ENCODE measurements at places on chromosomes 1 and 21.

DNA sequence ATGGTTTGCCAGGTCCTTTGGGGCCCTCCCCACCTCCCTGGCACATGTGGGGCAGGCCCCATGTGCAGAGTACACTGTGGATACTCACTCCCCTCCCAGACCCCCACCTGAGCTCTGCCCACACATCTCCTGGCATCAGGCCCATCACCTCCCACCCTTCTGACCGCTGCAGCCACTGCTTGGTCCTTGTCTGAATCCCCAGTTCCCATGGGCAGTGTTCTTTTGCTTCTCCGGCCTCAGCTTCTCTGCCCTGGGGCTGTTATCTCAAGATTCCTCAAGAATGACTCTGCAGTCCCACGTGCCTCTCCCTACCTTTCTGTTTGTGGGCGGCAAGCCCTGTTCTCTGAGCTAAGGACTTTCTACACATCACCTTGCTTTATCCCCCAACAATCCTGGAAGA, 187.7 kb upstream of the EDN2 start:
- no peak for DNase-seq
- no peaks in the 10 kb centered on the region for H3K27me3 ChIP-seq
- H3K36me3 ChIP-seq, result no peaks in the 10 kb centered on the region
- H3K27ac ChIP-seq, result peak overlapping the region; percentile 17

DNA sequence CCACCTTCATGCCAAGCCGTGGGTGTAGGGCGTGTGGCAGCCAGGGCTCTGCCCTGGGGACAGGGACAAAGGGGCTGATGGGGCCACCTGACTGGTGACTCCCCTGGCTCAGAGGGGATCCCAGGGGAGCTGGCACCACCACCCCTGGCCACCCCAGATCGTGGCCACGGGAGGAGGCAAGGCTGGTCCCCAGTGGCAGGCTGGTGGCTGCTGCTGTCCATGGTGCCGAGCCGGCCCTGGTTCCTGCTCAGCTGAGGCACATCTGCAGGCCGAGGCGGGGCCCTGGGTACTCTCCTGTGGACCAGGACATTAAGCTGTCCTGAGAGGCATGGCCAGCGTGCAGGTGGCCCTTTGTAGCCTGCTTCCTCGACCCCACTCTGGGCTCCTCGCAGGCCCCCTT, 6.5 kb downstream of the PLCH2 start:
- H3K4me3 ChIP-seq, result no peak overlapping the region
- H3K36me3 ChIP-seq, result peaks cover 36% of the 10 kb centered on the region
- H3K4me1 ChIP-seq, result peaks cover 21% of the 10 kb centered on the region
- DNase-seq, result no peak

- no peaks in the 10 kb centered on the region for H3K36me3 ChIP-seq
- peaks cover 15% of the 10 kb centered on the region for H3K4me1 ChIP-seq
- DNase-seq, result no peak
- H3K4me3 ChIP-seq, result no peak overlapping the region
- no peaks in the 10 kb centered on the region for H3K27me3 ChIP-seq
- no peak overlapping the region for H3K27ac ChIP-seq
These were observed 522 bp downstream of the TEX35 start for GRCh38 chr1:178513278-178513983.

DNA sequence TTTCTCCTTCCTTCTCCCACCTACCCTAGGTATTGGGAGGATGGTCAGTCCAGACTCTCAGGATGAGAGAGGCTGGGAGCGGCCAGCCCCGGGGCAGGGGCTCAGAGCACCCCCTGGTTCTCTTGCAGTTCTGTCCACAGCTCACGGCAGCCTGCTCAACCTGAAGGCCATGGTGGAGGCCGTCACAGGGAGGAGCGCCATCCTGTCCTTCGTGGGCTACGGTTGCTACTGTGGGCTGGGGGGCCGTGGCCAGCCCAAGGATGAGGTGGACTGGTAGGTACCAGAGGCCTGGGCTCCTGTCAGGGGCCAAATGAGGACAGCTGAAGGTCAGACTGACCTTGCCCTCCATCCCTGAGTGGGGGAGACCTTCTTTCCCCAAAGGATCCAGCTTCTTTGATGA, 4.2 kb downstream of the PLA2G2F start:
- H3K4me1 ChIP-seq, result no peaks in the 10 kb centered on the region
- H3K4me3 ChIP-seq, result no peak overlapping the region
- no peaks in the 10 kb centered on the region for H3K36me3 ChIP-seq
- no peak overlapping the region for H3K27ac ChIP-seq
- no peak for DNase-seq
- H3K27me3 ChIP-seq, result no peaks in the 10 kb centered on the region

GRCh38 chr1:45643978-45644377, 20.1 kb upstream of the CCDC17 start:
- no peak overlapping the region for H3K4me3 ChIP-seq
- no peaks in the 10 kb centered on the region for H3K27me3 ChIP-seq
- H3K36me3 ChIP-seq, result peaks cover 89% of the 10 kb centered on the region
- peaks cover 24% of the 10 kb centered on the region for H3K4me1 ChIP-seq

GRCh38 chr1:15465674-15466073, 9.1 kb downstream of the CELA2A start:
- DNase-seq, result no peak
- H3K4me1 ChIP-seq, result no peaks in the 10 kb centered on the region
- no peak overlapping the region for H3K27ac ChIP-seq
- no peaks in the 10 kb centered on the region for H3K27me3 ChIP-seq

- H3K27me3 ChIP-seq, result no peaks in the 10 kb centered on the region
- H3K36me3 ChIP-seq, result no peaks in the 10 kb centered on the region
- no peak overlapping the region for H3K27ac ChIP-seq
- H3K4me3 ChIP-seq, result no peak overlapping the region
- no peak for DNase-seq
These were observed 402.1 kb downstream of the SETD4 start for GRCh38 chr21:35658242-35658641.

- no peaks in the 10 kb centered on the region for H3K4me1 ChIP-seq
- H3K27me3 ChIP-seq, result no peaks in the 10 kb centered on the region
- H3K4me3 ChIP-seq, result no peak overlapping the region
- no peaks in the 10 kb centered on the region for H3K36me3 ChIP-seq
- H3K27ac ChIP-seq, result no peak overlapping the region
- no peak for DNase-seq
These were observed 186.0 kb downstream of the SLC35F3 start for GRCh38 chr1:234090212-234091064.

- no peak overlapping the region for H3K27ac ChIP-seq
- no peaks in the 10 kb centered on the region for H3K36me3 ChIP-seq
- no peak overlapping the region for H3K4me3 ChIP-seq
These were observed 107.7 kb downstream of the AJAP1 start for GRCh38 chr1:4762146-4762545.

DNA sequence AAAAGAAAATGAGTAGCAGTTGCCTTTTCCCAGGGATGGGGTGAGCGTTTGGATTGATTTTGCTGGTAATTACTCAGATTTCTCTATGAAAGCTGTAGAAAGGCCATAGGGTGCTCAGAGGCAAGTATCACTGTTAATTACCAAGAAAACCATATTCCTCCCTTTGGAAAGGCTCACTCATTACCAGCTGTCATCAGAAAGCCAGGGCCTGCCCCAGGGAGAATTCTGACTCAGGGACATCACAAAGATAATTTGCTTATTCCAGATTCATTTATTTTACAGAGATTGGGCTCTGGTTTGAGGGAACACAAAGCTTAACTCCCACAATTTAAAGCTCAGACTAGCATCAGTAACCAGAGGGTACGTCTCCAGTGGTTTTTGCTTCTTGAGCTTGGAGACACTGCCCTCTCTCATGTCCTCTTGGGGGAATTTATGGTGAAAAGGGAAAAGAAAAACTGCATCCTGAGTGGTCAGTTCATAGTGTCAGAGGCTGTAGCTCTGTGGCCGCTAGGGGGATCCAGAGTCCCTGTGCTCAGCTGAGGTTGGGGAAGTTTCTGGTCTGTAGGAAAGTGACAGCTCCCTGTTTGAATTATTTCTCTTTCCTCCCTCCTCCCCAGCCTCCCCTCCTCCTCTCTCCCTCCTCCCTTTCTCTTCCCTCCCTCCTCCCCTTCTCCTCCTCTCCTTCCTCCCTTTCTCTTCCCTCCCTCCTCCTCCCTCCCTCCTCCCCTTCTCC, 204.3 kb downstream of the KCNJ6 start:
- H3K27ac ChIP-seq, result no peak overlapping the region
- peaks cover 5% of the 10 kb centered on the region for H3K27me3 ChIP-seq
- H3K36me3 ChIP-seq, result no peaks in the 10 kb centered on the region
- no peaks in the 10 kb centered on the region for H3K4me1 ChIP-seq
- no peak for DNase-seq

DNA sequence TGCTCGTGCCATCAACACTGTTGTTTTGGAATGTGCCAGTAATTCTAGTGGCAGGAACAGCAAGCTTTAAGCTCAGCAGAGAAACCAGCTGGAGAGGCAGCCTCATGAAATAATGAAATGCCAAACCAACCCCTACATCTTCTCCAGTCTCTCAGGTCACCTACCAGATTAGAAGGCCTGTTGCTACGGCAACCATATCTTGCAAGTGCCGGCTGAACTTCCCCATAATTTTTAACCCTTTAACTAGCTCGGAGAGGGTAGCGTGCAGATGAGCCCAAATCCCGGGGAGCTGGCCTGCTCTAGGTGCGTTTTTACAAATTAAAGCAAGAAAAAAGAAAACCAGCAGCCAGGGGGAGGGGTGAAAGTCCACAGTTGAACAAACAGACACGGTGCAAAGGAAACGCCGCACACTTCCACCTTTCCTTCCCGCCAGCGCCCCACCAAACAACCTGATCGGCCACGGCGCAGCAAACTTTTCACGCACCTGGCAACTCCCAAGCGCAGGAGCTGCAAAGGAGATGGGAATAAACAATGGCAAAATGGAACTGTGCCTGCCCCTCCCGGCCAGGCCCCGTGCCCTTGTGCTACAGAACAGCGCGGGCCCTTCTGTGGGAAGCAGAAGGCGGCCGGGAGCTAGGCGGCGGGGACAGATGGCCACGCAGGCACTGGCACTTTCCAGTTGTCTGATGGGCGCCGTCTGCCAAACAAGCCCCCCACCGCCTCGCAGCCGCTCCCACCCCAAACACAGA, 50.1 kb downstream of the SSBP3 start:
- peak overlapping the region; percentile 24 for H3K4me3 ChIP-seq
- no peak overlapping the region for H3K27ac ChIP-seq
- DNase-seq, result no peak
- H3K36me3 ChIP-seq, result no peaks in the 10 kb centered on the region
- peaks cover 82% of the 10 kb centered on the region for H3K4me1 ChIP-seq
- H3K27me3 ChIP-seq, result no peaks in the 10 kb centered on the region

- no peak for DNase-seq
- H3K4me1 ChIP-seq, result no peaks in the 10 kb centered on the region
- H3K27ac ChIP-seq, result no peak overlapping the region
- no peaks in the 10 kb centered on the region for H3K27me3 ChIP-seq
- H3K36me3 ChIP-seq, result no peaks in the 10 kb centered on the region
These were observed 625.3 kb downstream of the KIF26B start for GRCh38 chr1:245779797-245780755.

- no peaks in the 10 kb centered on the region for H3K27me3 ChIP-seq
- peak overlapping the region; percentile 88 for H3K27ac ChIP-seq
- peaks cover 55% of the 10 kb centered on the region for H3K4me1 ChIP-seq
- H3K36me3 ChIP-seq, result peaks cover 10% of the 10 kb centered on the region
These were observed 7.0 kb downstream of the HSPG2 start for GRCh38 chr1:21930080-21930571.

GRCh38 chr1:37150986-37151385, 116.7 kb upstream of the GRIK3 start:
- H3K36me3 ChIP-seq, result no peaks in the 10 kb centered on the region
- no peaks in the 10 kb centered on the region for H3K4me1 ChIP-seq
- no peak for DNase-seq
- H3K27ac ChIP-seq, result no peak overlapping the region
- no peak overlapping the region for H3K4me3 ChIP-seq

GRCh38 chr1:15154480-15155036, 1.0 kb downstream of the TMEM51 start:
- no peaks in the 10 kb centered on the region for H3K27me3 ChIP-seq
- H3K27ac ChIP-seq, result peak overlapping the region; percentile 93
- H3K4me1 ChIP-seq, result peaks cover 78% of the 10 kb centered on the region
- peak overlapping the region; percentile 85 for H3K4me3 ChIP-seq

- H3K4me3 ChIP-seq, result no peak overlapping the region
- DNase-seq, result no peak
- H3K4me1 ChIP-seq, result no peaks in the 10 kb centered on the region
These were observed 422.5 kb downstream of the NEGR1 start for GRCh38 chr1:71859806-71860205.

DNA sequence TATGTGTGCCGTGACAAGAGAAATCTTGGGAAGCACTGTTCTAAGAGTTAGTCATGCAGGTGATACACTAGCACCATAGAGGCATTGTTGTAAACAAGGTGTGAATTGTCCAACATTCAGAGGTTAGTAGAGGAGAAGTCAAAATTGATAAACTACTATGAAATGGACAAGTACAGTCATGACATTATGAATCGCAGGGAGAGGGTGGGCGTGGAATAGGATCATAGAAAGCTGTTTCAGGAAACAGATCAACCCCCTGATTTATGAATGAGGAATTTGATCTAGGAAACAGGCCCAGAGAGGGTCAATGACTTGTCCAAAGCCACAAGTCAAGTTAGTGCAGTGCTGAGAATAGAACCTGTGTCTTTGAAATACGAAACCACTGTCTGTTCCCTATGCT, 58.5 kb upstream of the LAX1 start:
- H3K27me3 ChIP-seq, result no peaks in the 10 kb centered on the region
- DNase-seq, result no peak
- no peak overlapping the region for H3K4me3 ChIP-seq
- H3K27ac ChIP-seq, result no peak overlapping the region
- H3K36me3 ChIP-seq, result peaks cover 42% of the 10 kb centered on the region

GRCh38 chr1:37469386-37469785, 5.0 kb upstream of the ZC3H12A start:
- H3K36me3 ChIP-seq, result no peaks in the 10 kb centered on the region
- no peaks in the 10 kb centered on the region for H3K27me3 ChIP-seq
- DNase-seq, result no peak
- no peak overlapping the region for H3K27ac ChIP-seq

DNA sequence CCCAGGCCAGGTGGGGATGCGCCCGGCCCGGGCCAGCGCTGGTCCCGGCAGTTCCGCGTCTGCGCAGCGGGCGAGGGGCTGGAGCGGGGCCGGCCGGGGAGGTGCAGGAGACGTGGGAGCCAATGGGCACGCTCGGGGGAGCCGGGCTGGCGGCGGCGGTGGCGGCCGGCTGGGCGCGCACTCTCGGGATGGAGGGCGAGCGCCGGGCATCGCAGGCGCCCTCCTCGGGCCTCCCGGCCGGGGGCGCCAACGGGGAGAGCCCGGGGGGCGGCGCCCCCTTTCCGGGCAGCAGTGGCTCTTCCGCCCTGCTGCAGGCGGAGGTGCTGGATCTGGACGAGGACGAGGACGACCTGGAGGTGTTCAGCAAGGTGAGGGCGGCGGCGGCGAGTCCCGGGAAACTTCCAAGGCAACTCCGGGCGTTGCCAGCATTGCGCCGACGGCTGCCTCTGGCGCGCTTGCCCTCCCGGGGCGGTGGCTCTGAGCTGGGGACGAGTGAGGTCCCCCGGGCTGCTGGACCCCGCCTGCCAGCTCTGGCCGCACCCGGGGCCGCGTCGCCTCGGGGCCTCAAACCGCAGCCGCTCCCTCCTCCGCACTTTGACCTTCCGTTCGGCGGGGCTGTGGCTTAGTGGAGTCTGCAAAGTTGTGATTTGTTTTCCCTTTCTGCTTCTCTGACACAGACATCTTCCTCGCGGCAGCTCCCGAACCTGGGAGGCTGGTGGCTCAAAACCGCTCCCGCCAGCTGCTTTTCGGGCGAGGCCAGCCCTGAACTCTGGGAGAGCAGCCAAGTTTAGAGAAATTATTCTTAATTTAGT, at the start of gene SNX7:
Gene SNX7 (plus strand): TSS at position 178 of the 812 bp plus-strand sequence. CDS start 11 bp downstream, at position 189.
- H3K36me3 ChIP-seq, result no peaks in the 10 kb centered on the region
- H3K4me3 ChIP-seq, result peak within 1 kb of the TSS; percentile 80
- no peak for DNase-seq
